ENCODE measurements at places on chromosomes 2 and 18.

DNA sequence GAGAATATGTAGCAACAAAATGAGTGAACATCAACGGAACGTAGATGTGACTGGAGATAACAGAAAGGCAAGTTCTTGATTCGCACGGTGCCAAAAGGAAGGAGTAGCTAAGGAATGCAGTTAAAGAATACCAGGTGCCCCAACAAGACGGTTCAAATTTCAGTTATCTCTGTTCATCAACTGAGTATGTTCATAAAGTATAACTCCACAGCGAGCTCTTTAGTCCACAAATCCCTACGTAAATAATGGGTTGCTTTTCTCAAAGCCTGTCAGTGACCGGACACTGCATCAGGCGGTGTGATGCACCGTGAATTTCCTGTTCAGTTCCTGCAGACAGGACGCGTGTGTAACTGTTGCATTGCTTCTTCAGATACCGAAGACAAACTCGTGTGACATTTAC is 91.8 kb downstream of the NOL10 start:
- no peak for DNase-seq

- DNase-seq = no peak
Observed at GRCh38 chr2:32715981-32716380, 88.1 kb downstream of the TTC27 start.

GRCh38 chr18:51021226-51021965 is 8.6 kb upstream of the SMAD4 start:
- no peak for DNase-seq

DNA sequence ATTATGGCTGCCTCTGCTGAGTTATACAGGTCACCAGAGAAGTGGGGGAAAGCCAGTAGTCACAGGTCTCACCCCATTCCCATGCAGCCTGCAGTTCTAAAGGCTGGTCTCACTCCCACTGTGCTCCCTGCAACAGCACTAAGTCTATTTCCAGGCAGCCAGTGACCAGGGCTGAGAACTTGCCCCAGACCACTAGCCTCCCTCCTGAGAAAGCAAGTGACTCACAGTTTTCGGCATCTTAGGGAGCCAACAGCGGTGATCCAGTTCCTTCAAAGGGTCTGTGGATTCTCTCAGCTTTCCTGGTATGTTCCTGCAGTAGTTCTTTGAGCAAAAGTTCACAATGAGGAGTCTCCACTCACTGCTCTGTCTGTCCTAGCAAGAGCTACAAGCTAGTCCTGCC is 329.6 kb upstream of the MAP2 start:
- no peak for DNase-seq

GRCh38 chr2:128600581-128601297 is 282.1 kb upstream of the HS6ST1 start:
- no peak for DNase-seq

DNA sequence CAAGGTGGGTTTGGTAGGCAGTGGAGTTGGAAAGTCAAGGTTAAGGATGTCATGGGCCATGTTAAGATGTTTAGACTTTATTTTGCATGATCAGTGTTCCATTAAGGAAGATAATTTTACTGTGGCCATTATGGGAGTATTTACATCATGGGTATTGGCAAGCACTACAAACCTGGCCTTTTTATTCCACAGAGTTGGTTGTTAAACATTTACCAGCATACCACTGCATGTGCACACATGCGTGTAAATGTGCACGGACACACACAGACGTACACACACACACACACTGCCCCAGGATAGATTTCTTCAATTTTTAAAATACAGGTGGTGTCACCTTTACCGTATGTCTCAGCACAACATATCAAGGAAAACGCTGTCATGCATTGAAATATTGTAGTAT is 51.4 kb upstream of the ITGA6 start:
- no peak for DNase-seq

DNA sequence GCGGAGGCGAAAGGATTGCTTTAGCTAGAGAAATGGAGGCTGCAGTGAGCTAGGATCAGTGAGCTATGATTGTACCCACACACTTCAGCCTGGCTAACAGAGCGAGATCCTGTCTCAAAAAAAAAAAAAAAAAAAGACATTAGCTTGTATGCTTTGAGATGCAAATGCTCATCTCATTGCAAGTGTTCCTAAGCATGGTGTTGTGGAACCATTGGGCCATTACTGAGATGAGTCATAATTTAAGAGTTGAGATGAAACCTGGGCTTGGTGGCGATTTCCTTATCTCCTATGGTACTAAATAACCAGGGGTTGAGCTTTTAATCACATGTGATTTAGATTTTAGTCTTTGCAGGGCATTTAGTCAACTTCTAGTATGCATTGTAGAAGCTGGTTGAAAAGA is 2.2 kb downstream of the PLEKHA3 start:
- DNase-seq = no peak

GRCh38 chr2:101893681-101894381 is 97.9 kb upstream of the IL1R2 start:
- DNase-seq = no peak
